ENCODE measurements at places on chromosomes 12 and 14. TPM values are rescaled to one million over a fixed set of nuclear protein-coding genes. Genes with fewer than 3 reads are reported as not detected.

DNA sequence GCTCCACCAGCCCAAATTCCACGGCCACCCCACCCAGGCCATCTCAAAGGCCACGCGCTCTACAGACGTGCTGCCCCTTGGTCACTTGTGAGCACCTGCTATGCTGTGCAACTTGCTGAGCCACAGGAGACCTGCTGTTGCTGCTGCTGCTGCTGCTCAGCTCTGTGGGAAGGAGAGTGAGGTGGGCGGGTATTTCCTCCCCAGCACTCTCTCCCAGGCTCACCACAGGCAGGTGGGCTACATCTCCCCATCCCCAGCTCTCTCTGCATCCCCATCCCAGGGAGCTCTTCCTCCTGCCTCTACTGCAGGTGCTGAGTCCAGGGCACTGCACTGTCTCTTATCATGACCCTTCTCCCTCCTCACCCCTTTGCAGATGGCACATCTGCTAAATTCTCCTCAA is 306.9 kb downstream of the BCL11B start:
- H3K27me3 ChIP-seq, result no peaks in the 10 kb centered on the region
- H3K27ac ChIP-seq, result no peak overlapping the region
- no peaks in the 10 kb centered on the region for H3K4me1 ChIP-seq
- DNase-seq, result peak; percentile 21
- H3K36me3 ChIP-seq, result no peaks in the 10 kb centered on the region

GRCh38 chr14:25055992-25056687 is 6.2 kb upstream of the STXBP6 start:
- no peak overlapping the region for H3K4me3 ChIP-seq
- H3K27me3 ChIP-seq, result peaks cover 3% of the 10 kb centered on the region
- no peaks in the 10 kb centered on the region for H3K36me3 ChIP-seq
- H3K4me1 ChIP-seq, result peaks cover 5% of the 10 kb centered on the region
- no peak overlapping the region for H3K27ac ChIP-seq
- no peak for DNase-seq

GRCh38 chr14:51539571-51540037 is 112.1 kb upstream of the FRMD6 start:
- H3K27me3 ChIP-seq, result no peaks in the 10 kb centered on the region
- DNase-seq, result no peak
- H3K27ac ChIP-seq, result no peak overlapping the region
- no peaks in the 10 kb centered on the region for H3K36me3 ChIP-seq
- H3K4me3 ChIP-seq, result no peak overlapping the region

DNA sequence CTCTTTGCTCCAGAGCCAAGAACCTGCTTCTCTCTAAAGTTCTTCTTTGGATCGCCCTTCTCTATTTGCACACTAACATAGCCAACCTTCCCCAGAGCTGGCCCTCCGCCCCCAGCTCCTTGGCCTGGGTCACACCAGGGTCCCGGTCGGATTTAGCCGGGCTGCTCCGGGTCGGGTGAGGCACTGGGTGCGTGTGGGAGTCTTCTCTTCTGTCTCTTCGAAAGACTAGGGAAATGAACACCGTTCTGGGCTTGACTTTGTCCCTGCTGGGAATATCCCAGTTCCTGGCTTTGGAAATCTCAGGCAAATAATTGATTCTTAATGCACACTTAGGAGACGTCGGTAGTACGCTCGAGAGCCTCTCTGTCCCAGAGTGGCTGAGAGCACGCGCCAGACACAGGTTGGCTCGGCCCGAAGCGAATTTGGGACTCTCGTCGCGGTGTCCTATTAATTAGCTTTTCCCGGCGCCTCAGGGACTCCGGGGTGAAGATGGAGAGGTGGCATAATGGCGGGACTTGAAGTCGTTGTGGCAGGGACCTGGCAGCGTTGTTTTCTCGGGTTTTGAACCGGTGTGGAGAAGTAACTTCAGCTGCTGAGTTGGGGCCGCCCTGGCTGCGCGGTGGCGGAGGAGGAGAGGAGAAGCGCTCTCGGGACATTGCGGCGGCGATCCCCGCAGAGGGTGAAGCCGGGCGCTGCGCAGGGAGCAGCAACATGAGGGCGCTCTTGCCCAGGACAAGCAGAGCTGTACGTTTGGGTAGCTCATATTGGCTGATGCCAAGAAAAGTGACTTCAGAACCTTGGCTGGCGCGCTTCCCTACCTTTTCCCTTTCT is 7.5 kb downstream of the FOXG1 start:
- H3K27me3 ChIP-seq, result peaks cover 70% of the 10 kb centered on the region
- H3K36me3 ChIP-seq, result no peaks in the 10 kb centered on the region
- peaks cover 7% of the 10 kb centered on the region for H3K4me1 ChIP-seq

Gene SLC8B1
- total RNA-seq, result 10.6 TPM

Gene SPTB
- total RNA-seq, result 2.3 TPM

Gene LHX5
- 2.1 TPM for total RNA-seq

GRCh38 chr12:111249018-111249370 is 119.9 kb downstream of the PHETA1 start:
- DNase-seq, result no peak
- no peaks in the 10 kb centered on the region for H3K4me1 ChIP-seq
- H3K36me3 ChIP-seq, result peaks cover 3% of the 10 kb centered on the region
- H3K27me3 ChIP-seq, result no peaks in the 10 kb centered on the region
- H3K4me3 ChIP-seq, result no peak overlapping the region

Gene TIGAR
- total RNA-seq, result 23.4 TPM

Gene CMTM5
- total RNA-seq, result not detected
